ENCODE measurements at places on chromosomes 7 and 10.

DNA sequence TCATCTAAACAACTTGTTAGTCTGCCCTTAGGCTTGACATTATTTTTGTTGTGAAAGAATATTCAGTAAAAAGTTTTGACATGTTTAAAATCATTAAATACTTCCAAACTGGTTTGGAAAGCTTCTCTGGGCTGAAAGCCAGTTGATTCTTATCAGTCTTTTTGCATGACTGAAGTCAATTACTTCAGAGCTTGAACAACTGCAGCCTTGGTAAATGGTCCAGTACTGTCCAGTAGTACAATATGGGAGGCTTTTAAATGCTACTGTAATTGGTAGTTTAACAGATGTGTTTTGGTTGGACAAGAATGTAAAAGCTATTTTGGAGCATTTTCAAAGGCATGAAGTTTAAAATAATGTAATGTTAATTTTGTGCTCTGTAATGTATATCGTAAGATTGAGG, 103.4 kb downstream of the SDK1 start:
- peak; percentile 82 for DNase-seq

- DNase-seq = no peak
These were observed 159.4 kb downstream of the GRID1 start for GRCh38 chr10:86207226-86207625.

- peak; percentile 56 for DNase-seq
These were observed 123.7 kb downstream of the MPP7 start for GRCh38 chr10:28179006-28179742.

DNA sequence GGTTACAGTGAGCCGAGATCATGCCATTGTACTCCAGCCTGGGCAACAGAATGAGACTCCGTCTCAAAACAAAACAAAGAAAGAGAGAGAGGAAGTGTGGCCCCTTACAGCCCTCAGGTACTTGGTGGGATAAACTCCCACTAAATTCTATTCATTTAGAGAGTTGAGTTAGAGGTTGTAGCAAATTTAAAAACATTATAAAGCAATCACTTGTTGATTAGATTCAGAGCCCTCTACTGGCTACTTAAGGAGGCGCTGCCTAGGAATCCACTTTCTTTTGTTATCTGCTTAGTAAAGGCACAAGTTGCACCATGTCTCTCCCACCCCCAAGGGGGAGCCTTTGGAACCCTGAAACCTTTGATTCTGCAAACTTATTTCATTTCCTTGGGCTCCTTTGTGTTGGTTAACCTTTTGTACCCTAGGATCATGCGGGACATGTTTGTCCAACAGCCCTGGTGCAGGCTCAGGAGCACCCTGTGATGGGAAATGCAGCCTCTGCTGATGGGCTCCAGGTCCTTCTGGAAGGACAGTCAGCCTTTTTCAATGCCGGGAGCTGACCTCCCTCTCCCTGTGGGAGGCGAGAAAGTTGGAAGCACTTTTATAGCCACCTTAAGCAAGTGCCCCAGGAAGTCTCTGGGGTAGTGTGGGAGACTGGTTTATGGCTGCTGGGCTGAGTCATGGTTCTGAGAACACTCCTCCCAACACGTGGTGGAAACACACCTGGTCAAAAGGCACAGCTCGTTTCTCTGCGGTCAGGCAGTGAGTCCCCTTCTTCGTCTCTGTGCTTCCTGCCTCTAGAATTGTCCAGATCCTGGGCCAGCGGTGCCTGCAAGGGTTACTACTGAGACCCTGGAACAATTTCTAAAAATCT, 2.3 kb downstream of the HKDC1 start:
- no peak for DNase-seq

DNA sequence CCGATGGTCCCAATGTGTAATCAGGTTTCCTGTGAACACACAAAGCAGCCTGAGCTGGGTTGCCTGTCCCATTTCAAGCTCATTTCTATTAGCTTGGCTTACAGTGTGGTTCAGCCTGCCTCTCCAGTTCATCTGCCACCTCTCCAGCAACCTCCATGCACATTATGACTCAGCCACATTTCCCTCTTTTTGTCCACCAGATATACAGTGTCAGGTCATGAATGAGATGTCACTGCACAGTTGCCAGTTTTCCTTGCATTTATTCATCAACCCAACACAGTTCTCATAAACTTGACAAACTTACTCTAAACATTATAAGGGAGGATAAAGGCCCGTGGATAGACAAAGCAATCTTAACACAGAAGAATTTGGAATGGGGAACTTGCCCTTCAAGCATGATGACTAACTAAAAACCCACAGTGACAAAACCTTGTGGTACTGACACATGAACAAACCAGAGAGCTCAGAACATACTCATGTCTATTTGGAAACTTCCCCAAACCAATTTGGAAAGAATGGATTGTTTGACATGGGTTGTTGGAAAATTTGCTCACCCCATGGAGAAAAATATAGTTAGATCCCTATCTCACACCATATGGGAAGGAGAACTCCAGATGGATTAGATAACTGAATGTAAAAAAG, 2.5 kb upstream of the CFAP58 start:
- no peak for DNase-seq

- DNase-seq = no peak
These were observed 6.7 kb upstream of the IMMP2L start for GRCh38 chr7:111568870-111569462.

GRCh38 chr10:122814493-122814892, 31.2 kb downstream of the CUZD1 start:
- no peak for DNase-seq

DNA sequence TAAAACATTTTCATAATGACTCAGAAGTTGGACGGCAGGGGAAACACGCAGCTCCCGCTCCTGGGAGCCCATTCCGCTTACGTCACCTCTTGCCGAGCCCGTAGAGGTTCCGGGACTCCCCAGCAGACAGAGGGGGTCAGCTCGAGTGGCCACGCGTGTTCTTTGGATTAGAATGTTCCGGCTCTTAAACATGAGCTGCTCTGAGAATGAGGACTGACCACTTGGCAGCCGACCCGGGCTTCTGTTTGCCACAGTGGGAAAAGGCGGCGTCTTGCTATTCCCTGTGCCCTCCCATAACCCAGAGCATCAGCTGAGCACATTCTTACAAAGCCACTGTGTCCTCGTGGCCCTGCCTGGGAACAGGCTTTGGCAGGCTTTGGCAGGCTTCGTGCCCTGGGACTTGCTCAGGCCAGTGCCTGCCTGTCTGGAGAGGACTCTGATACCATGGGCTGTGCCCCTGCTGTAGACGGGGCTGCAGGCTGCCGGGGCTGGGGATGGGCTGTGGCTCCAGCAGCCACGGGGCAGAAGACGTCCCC, 40.1 kb downstream of the PFKP start:
- DNase-seq = peak; percentile 42

- no peak for DNase-seq
These were observed 63.7 kb downstream of the COL13A1 start for GRCh38 chr10:69865450-69865849.

DNA sequence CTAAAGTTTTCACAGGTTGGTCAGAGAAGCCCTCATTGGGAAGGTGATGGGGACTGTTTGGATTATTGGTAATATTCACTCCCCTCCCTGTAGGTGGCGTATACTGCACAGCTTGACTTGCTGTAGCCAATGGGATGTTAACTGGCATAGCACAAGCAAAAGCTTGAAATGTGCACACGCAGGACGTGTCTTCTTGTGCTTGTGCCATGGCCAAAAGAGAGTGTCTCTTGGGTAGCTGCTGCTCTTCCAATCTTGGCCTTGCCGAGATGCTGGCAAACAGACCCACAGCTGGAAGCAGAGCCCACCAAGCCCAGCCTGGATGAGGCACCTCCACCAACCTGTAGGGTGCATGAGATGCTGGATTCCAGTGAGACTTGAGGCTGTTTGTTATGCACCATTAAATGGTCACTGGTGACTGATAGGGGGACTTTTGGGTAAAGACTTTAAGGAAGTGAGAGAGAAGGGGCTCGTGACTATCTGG, 266.0 kb downstream of the GRID1 start:
- DNase-seq = no peak

DNA sequence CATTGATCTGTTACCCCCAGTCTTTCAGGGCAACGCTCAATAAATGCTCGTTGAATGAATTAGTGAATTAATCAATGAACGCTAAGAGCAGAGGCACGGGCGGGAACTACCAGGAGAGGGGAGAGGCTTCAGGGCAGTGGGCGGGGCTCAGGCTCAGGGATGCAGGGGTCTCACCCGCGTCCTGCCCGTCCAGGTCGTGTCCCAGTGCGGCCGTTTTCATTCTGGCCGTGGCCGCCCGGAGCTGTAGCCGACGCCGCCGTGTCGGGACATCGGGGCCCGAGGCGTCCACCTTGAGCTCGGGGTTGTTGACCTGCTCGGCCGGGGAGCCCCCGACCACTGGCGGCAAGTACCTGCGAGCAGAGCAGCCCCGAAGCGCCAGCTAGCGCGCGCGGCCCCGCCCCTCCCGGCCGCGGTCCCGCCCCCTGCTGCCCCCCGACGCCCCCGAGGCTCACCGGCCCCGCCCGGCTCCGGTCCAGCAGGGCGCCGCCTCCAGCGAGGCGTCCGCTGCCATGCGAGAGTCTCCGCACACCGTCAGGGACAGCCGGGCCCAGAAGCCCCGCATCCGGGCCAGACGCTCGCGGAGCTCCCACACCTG, 2.8 kb upstream of the GAL3ST4 start:
- DNase-seq = no peak

- no peak for DNase-seq
These were observed 9.5 kb upstream of the RAMP3 start for GRCh38 chr7:45147858-45148652.

- no peak for DNase-seq
These were observed 180.5 kb upstream of the ASAH2 start for GRCh38 chr10:50431791-50432190.

DNA sequence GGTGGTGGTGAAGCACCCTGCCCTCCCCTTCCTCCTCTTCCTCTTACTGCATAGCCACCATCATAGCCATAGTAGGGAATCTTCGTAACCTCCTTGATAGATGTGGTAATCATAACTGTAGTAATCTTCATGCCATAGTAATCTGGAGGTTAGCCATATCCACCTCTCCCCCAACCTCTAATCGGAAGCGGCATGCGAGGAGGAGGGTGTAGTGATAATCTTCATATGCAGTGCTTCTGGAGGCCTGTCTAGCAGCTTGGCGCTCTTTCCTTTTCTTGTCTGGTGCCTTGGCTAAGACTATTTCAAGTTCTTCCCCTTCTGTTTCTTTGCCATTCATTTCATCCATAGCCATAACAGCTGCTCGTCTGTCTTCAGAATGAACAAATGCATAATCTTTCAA, 90.9 kb downstream of the MLLT10 start:
- no peak for DNase-seq

- no peak for DNase-seq
These were observed 54.9 kb downstream of the CLIP2 start for GRCh38 chr7:74344132-74344496.

DNA sequence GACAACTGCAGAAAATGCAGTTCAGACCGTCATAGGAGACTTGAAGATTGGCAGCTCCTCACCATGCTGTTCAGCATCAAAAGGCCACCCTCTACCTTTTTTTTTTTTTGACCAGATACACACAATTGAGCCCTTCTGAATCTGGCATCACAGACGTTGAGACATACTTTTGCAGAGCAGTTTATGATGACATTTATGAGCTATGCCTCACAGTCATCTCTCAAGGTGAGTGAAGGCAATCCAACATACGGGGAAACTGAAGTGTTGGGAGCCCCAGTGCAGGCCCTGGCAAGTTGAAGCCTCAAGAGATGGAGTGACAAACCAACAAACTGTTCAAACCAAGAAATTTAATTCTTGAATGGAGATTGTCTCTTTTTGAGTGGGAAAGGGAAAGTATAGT, 83.6 kb upstream of the DLX6 start:
- DNase-seq = no peak

GRCh38 chr10:109991266-109991855, 16.4 kb upstream of the ADD3 start:
- no peak for DNase-seq

DNA sequence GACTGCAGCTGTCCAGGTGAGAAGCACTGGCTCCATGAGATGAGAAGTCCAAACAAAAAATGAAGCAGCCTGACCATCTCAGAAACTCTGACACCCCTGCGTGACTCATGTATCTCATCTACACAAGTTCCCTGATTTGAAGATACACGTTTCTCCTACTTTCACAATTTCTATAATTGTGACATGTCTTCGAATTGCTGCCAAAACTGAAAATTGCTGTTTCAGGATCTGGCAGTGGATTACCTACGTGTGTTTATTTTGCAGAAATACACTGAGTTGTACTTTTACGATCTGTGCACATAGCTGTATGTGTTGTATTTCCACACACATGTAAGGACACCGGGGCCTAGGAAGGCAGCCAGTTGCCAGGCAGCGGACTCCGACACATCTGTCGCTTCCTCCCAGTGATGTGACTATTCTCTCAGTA, 53.2 kb downstream of the LARP4B start:
- DNase-seq = peak; percentile 62

GRCh38 chr10:100114460-100114859, 32.8 kb upstream of the CPN1 start:
- no peak for DNase-seq

- DNase-seq = no peak
These were observed 73.9 kb downstream of the TMEM130 start for GRCh38 chr7:98795741-98796493.

- no peak for DNase-seq
These were observed 692 bp downstream of the IGFBP1 start for GRCh38 chr7:45888993-45889366.

DNA sequence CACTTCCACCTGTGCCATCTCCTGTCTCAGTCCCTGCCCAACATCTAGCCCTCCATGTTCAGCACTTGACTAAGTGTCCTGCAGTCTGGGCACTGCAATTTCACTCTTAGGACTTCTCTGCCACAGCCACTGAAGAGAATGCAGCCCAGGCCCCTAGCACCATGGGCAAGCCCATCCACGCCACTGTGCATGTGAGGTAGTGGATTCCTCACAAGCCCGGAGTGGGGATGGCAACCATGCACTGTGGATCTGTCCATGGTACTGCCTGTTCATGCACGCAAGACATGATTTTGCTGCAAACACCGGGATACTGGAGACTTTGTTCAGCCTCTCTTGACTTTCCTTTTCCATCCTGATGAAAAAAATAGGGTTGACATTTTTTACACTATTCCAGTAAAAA, 12.3 kb downstream of the DDC start:
- DNase-seq = peak; percentile 36

GRCh38 chr7:70384024-70384423, 747.9 kb upstream of the GALNT17 start:
- no peak for DNase-seq

DNA sequence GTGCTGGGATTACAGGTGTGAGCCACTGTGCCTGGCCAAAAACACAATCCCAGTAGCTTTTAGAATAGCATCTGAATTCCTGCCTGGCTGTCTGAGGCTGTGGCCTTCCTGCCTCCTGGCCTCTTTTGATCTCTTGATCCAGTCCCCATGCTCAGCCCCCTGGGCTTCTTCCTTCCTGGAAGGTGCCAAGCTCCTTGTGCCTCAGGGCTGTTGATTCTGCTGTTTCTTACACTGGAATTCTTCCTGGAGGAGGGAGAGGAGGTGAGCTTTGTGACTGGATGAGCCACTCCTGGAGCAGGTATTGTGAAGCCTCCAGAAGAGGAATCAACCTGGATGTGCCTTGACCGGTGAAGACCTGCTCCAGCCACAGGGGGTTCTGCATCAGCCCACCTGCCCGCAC, 17.3 kb upstream of the MKI67 start:
- DNase-seq = no peak

All from right lung (tissue), 10 donors.